ENCODE measurements at places on chromosomes 6 and 20.

DNA sequence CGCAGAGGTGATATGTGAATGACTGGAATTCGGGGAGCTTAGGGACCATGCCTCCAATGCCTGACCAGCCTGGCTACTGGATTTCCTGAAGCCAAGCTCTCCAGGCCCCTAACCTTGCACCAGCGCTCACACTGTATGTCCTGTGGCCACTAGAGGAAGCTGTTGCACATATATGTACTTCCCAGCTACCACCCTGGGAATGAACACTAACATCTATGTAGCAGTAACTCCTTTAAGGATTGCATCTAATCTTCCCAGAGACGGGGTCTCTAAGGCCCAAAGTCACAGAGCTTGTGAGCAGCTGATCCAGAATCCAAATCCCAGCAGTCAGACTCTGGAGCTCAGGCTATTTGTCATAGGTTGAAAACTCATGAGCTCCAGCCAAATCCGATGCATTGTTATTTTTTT, 20.4 kb upstream of the BPIFB1 start:
- no peak for DNase-seq

DNA sequence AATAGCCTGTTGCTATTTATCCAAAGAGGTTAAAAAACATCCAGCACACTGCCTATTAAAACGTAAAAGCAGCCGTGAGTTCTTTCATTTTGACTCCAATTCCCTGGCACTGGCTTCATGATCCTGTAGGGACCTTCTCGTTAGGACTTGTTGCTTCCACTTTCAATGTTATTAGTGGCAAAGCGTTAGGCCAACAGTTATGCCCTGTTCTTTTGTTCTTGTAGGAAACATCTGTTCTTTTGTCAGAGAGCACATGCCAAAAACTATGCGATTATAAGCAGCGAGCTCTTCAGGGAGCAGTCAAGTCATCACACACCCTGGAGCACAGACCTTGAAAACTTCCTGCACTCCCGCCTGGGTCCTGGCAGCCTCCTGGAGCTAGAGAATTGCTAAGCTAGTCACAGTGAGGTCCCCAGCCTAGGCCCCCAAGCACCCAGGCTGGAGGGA, 609.5 kb upstream of the ARID1B start:
- DNase-seq, result no peak

DNA sequence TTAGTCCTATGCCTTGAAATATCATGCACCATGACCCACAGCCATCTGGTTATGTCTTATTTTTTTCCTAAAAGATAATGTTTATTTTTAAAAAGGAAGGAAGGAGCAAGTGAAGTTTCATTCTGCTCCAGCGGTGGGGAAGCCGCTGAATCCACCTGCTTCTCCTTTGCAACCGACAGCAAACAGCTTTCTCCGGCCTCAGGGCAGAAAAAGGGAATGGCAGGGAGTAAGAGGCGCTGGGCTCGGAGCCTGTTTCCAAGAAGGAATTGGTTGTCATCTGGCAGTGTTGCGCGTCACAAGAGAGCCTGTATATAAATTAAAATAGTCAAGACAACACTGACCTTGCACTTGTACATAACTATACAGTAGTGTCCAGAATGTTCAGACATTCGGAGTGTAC, 14.2 kb downstream of the GFRA4 start:
- no peak for DNase-seq

GRCh38 chr6:157019733-157020132, 242.6 kb downstream of the ARID1B start:
- peak; percentile 21 for DNase-seq

Measured in CD4-positive, alpha-beta T cell treated with Interleukin-21 for 1 hour (primary cell).